Mucosa of descending colon (tissue), 3 donors: ENCODE measurements at places on chromosomes 3 and 15. TPM values are rescaled to one million over a fixed set of nuclear protein-coding genes. Genes with fewer than 3 reads are reported as not detected.

DNA sequence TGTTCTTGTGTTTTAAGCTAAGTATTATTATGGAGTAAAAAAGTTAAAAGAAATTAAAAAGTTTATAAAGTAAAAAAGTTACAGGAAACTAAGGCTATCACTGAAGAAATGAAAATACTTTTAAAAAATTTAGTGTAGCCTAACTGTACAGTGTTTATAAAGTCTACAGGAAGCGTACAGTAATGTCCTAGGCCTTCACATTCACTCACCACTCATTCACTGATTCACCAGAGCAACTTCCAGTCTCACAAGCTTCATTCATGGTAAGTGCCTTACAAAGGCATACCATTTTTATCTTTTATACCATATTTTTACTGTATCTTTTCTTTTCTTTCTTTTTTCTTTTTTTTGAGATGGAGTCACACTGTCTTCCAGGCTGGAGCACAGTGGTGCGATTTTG is 40.7 kb upstream of the SCN5A start:
- no peak for DNase-seq

GRCh38 chr3:127997016-127997415 is 55.2 kb upstream of the SEC61A1 start:
- DNase-seq = no peak

DNA sequence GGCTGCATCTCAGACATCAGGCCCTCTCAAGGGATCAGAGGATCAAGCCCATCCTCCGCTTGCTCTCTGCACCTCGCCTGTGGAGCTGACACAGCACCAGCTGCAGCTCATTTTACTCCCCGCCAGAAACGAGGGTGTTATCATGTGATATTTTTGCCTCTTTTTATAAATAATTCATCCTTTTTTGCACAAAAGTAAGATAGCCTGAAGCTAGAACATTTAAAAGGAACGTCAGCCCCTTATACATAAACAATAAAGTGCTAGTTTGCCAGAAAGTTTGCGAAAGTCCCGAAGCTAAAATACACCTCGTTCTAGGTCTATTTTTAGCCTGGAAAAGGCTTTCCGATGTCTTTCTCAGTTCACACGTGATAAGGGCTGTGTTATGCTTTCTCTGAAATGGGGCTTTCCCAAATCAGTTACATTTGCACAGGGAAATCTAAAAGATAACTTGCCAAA is 9.6 kb upstream of the FAM174B start:
- DNase-seq = no peak

GRCh38 chr3:13217253-13217652 is 144.0 kb upstream of the IQSEC1 start:
- DNase-seq = no peak

The TMCO5A gene
- not detected for total RNA-seq

The CD200 gene
- total RNA-seq = 6.4 TPM

The PP2D1 gene
- total RNA-seq = not detected

The IL20RB gene
- total RNA-seq = 1.2 TPM
